ENCODE measurements at places on chromosomes 2 and 18.

GRCh38 chr18:52451851-52452250 is 111.9 kb downstream of the DCC start:
- no peak for DNase-seq

DNA sequence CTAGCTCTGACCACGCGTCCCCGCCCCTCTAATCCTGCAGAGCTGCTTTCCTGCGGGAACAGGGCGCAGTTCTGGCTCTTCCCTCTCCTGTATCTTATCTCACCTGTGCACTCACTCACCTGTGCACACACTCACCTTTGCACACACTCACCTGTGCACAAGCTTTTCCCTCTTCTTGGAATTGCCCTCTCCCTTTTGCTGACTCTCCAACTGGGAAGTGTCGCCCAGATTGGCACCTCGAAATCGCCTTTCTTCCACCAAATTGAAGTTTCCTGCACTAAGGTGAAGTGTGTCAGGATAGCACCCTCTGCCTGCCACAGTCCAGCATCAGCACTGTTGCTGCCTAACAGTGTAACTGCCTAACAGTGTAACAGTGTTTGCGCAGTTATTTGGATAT is 566 bp upstream of the CMPK2 start:
- DNase-seq: no peak

DNA sequence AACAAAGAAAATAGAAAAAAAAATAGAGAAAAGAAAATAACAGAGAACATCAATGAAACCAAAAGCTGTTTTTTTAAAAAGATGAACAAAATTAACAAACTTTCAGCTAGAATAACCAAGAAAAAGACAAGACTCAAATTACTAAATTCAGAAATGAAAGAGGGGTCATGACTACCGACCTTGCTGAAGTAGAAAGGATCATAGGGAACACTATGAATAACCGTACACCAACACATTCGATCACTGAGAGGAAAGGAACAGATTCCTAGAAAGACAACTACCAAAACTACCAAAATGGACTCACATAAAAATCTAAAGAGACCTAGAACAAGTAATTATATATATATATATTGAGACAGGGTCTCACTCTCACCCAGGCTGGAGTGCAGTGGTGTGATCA is 37.4 kb upstream of the DTNB start:
- no peak for DNase-seq

DNA sequence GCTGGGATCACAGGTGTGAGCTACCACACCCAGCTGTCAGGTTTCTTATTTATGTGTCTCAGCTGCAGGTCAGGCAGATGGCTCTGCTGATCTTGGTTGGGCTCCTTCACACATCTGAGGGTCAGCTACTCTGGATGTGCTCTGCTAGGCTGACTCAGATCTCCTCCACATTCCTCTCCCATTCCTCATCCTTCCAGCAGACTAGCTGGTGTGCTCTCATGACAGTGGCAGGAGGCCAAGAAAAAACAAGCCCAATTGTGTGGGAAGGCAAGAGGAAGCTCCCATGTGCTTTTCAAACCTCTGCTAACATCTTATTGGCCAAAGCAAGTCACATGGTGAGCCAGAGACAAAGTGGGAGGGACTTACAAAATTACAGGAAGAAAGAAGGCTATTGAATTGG is 11.7 kb upstream of the MSH6 start:
- DNase-seq: no peak

GRCh38 chr2:237594514-237594871 is 4.0 kb upstream of the RAB17 start:
- no peak for DNase-seq

DNA sequence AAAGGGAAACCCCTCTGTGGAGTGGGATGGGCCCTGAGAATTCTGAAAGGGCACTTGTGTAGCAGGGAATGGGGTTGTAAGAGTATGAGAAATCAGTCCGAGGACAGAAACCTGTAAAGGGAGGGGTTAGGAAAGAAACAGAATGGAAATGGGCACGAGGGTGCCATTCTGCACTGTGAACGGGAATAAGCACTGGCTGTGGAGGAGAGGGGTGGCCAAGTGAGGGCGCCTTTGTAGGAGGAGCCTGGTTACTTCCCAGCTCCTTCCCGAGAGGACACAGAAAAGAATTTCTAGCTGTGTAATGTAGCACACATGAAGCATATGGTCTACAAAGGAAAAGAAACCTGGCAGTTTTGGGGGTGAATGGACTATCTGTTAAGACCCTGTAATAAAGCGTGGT is 53.4 kb downstream of the POLR1A start:
- DNase-seq: no peak

- no peak for DNase-seq
Observed at GRCh38 chr2:78281164-78281563, 744.3 kb upstream of the REG3G start.

- no peak for DNase-seq
Observed at GRCh38 chr2:26776195-26776800, 9.6 kb upstream of the CENPA start.

DNA sequence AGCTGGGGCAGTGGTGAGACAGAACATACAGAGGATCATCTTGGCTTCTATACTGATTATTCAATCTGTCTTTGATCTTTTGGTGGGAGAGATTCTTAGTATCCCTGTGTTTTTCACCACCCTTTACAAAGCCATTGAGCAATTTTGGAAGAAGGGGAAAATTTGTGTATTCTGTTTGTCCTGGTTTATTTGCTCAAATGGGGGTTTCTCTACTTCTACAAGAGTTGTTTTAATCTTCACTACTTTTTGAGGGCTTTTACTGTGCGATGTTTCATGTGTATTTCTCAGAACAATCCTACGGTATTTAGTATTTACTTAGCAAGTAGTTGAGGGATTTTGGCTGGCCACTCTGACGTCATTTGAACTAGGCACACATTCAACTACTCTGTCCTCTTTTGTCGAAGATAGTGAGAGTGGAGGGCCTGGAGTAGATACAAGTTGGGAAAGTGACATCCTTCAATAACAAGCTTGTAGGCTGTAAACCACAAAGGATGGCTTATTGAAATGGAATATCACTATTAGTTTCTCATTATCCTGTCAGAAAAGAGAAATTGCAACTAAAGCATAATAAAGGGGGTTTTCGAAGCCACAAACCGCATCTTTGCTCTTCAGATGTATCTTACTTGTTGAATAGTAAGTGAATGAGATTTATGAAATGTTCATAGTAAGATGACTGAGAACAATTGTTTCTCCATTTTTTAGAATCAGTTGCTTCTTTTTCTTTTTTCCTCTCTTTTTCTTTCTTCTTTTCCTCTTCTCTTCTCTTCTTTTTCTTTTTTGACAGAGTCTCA is 24.8 kb downstream of the FMNL2 start:
- no peak for DNase-seq

DNA sequence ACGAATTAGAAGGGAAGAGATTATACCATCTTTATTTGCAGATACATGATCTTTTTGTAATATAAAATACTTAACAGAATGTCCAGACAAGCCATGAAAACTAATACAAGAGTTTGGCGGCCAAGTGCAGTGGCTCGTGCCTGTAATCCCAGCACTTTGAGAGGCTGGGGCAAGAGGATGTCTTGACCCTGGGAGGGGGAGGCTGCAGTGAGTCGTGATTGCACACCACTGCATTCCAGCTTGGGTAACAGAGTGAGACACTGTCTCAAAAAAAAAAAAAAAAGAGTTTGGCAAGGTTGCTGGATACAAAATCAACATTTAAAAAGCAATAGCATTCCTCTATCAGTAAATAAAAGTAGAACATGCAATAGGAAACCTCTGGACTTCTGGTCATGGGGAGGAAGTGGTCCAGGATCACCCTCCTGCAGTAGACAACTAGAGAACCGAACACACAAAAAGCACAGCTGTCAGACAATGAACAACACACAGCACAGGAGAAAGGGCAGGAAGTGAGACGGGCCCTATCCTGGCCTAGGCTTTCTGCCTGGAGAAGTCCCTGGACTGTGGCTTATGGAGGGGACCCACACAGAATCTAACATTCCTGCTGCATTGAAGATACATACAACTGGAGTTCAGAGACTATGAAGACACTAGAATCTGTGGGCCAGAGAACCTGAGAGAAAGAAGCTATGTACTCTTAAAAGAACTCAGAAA is 118.9 kb upstream of the ARL4C start:
- DNase-seq: no peak
